ENCODE measurements at places on chromosomes 16 and 17.

DNA sequence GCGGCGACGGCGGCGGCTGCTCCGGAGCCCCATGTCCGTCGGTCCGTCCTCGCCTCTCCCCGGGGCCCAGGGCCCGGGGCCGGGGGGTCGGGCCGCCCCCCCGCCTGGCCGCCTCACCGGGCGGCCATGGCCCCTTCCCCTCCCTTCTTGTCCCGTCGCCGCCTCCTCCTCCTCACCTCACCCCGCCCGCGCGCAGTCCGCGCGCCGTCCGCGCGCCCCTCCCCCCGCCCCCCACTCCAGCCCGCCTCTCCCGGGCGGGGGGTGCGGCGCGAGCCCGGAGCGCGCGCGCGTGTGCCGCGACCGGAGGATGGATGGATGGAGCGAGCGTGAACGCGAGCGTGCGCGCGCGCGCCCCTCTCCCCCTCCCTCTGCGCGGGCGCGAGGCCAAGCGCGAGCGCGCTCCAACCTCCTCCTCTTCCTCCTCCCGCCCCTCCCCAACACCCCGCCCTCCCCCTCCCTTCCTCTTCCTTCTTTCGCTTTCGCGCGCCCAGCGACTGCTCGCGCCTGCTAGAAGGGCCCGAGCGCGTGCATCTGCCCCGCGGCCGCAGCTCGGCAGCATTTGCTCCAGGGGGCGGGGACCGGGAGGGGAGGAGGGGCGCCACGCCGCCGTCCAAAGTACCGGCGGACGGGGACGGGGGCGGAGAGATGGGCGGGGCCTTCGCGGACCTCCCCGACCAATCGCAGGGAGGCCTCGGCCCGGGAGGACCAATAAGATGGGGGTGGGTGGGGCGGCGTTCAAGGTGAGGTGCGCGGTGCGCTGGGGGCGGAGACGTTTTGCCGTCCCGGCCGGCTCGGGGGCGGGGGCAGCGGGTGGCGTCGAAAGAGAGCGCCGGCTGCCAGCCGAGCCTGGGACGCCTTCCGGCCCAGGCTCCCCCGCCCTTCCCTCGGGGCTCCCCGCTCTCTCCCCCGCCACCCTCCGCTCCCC is at the start of gene ATXN7L3:
Gene ATXN7L3 (minus strand): TSS at position 332 of the 925 bp plus-strand sequence. CDS start 1,814 bp downstream, outside the sequence.
- peak; percentile 93 for DNase-seq

GRCh38 chr16:50167556-50167955 is 14.4 kb downstream of the TENT4B start:
- DNase-seq, result no peak

DNA sequence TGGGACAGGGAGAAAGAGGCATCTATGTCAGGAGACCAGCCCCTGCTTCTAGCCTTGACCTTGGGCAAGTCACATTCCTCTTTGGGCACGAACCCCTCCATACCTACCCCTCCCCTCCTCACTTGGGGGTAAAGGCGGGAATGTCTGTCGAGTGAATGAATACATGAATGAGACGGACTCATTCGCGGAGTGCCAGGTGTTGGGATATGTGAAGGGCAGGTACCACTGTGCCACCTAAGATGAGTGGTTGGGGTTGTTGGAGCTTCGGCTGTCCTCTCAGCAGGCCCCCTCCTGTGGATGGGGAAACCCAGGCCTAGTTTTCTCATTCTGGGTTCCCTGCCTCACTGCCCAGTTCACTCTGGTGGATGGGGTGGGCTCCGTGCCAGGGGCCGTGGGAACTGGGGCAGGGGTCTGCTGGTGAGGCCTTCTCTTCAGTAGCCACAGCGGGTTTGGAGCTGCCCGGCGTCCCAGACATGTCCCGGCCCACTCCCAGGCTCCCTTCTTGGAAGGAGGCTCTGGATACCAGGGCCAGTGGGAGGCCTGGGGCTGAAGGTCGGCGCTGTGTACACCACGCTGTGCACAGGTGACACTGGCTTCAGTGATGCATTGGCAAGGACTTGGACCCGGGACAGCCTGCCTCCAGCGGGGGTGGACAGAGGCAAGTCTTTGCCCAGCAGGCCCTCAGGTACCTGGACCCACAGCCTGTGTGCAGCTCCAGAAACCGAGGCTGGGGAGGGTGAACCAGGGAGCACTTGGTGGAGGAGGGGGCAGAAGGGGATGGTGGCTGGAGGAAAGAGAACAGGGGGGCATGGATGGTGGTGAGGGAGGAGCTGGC is 5.6 kb downstream of the GLIS2 start:
- no peak for DNase-seq

DNA sequence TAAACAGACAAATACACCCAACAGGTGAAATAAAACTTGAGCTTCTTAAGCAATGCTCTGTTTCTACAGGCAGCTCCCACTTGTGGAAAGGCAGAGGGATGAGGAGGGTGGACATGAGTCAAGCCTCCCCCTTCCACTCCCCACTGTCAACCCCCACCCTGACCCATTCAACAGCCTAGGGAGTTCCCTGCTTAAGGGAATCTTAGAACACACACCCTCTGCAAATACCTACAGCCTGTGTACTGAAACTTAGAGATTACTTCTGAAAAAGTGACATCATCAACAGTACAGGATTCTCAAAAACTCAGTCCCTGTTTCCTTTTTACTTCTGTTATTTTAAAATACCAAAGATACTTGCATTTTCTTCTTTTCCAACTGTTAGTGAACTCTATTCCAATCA is 345.4 kb downstream of the SOX9 start:
- peak; percentile 18 for DNase-seq

DNA sequence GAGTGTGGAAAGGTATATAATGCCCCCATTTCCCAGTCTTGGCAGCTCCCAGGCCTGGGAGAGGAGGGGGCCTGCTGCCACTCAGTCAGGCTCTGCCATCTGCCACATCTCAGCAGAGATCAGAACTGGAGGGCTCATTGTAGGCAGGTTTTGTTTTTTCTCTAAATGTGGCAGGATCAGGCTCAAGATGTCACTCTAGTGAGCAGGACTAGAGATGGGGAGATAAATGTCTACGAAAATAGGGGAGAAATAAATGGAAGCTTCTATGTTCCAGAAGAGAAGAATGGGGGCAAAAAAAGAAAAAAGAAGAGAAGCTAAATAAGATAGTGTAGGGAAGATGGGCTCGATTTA is 13.9 kb downstream of the NXPH3 start:
- DNase-seq, result no peak

GRCh38 chr16:3577302-3577752 is at the start of gene NLRC3:
Gene NLRC3 (minus strand): TSS chr16:3577403. CDS start chr16:3565036, 12,367 bp downstream.
- DNase-seq, result no peak

DNA sequence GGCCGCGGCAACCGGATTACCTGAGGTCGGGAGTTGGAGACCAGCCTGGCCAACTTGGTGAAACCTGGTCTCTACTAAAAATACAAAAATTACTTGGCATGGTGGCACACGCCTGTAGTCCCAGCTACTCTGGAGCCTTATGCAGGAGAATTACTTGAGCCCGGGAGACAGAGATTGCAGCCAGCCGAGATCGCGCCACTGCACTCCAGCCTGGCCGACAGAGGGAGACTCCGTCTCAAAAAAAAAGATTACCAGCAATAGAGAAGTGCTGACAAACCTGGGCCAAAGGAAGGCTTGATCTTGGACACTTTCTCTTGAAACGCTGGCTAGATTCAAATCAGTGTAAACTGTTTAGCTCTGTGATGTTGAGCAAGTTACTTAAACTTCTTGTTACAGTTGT is 4.3 kb downstream of the MT1H start:
- DNase-seq, result no peak

DNA sequence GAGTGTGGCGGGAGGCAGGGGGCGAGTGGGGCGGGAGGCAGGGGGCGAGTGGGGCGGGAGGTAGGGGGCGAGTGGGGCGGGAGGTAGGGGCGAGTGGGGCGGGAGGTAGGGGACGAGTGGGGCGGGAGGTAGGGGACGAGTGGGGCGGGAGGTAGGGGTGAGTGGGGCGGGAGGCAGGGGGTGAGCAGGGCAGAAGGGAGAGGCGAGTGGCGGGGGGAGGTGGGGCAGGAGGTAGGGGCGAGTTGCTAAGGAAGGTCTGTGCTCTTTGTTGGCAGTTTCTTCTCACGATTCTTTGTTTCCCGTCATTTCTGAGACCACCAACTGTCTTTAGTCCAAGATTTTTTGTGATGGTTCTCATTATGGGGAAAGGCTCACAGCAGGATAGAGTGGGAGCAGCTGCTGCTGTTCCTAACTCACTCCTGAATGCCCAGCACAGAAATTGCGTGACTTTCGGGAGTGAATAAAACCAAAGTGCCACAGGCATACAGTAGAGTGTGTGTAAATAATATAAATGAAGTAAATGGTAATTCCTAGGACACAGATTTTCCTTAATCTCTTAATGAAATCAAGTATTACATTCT is 44.7 kb downstream of the COG7 start:
- DNase-seq, result no peak
